ENCODE measurements at places on chromosomes 3 and 15.

DNA sequence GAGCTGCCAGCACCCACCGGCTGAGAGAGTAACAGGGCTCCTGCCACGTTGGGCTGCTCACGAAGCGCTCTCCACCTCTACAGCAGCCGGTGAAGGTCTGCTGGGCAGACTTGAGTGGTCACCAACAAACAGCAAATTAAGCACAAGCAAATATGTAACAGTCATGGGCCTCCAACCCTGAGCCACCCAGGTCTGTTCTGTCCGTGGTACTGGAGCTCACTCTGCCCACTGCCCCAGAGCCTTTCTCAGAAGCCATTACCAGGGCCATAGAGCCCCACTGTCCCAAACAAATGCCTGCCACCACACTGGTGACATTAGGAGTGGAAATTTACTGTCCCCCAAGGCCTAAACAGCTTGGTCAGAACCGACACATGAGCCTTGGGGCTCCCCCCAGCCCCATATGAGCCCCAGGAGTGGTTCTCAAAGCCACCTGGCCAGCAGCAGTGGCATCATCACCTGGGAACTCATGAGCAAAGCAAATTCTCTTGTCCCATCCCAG, 56.6 kb downstream of the LRIG1 start:
- no peak for DNase-seq

- DNase-seq: no peak
Measured at GRCh38 chr3:177484926-177485325, 287.6 kb upstream of the TBL1XR1 start.

GRCh38 chr3:196179380-196180308, 31.6 kb downstream of the ZDHHC19 start:
- peak; percentile 93 for DNase-seq

DNA sequence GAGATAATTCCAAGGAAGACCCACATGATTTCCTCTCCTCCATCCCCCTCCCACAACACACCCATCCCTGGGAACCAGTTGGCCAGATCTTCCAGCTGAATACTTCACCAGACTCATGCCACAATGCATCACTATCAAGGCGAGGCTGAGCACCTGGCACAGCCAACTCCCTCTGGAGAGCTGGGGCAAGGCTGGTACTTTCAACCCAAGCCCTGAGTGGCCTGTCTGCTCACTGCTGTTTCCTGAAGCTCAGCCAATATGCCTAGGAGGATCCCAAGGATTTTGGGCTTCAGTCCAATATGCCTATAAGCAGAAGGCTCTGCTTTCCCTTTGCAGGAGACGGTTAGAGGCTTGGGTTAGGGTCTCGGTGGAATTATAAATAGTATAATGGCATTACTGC, 90.9 kb upstream of the NEO1 start:
- no peak for DNase-seq

DNA sequence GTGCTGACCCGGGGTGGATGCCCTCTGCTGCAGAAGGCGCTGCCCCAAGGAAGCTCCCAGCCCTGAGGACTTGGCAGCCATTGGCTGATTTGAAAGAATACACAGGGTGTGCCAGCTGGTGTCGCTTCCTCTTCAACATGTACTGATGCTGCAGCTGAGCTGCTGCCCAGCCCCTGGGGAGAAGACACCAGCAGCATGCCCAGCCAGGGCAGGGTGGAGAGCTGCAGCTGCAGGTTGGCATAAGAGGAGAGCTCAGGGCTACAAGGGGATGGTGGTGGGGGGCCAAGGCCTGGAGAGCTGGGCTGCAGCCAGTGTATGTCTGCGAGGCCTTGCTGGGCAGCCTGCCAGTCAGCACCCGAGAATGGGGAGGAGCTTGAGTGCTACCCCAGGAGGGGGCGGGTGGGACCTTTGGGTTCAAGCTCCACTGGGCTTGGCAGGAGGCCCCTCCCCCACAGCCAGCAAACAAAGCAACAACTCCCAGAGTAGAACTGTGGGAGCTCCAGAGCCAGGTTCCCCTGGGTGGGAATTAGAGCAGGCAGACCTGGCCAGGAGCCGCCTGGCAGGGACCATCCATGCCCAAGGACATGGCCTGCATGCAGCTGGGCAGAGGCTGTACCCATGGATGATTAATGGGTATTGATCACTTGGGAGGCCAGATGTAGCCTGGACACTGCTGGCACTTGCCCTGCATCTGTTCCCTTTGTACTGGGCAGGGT, 9.2 kb upstream of the SEMA4B start:
- DNase-seq: peak; percentile 29

DNA sequence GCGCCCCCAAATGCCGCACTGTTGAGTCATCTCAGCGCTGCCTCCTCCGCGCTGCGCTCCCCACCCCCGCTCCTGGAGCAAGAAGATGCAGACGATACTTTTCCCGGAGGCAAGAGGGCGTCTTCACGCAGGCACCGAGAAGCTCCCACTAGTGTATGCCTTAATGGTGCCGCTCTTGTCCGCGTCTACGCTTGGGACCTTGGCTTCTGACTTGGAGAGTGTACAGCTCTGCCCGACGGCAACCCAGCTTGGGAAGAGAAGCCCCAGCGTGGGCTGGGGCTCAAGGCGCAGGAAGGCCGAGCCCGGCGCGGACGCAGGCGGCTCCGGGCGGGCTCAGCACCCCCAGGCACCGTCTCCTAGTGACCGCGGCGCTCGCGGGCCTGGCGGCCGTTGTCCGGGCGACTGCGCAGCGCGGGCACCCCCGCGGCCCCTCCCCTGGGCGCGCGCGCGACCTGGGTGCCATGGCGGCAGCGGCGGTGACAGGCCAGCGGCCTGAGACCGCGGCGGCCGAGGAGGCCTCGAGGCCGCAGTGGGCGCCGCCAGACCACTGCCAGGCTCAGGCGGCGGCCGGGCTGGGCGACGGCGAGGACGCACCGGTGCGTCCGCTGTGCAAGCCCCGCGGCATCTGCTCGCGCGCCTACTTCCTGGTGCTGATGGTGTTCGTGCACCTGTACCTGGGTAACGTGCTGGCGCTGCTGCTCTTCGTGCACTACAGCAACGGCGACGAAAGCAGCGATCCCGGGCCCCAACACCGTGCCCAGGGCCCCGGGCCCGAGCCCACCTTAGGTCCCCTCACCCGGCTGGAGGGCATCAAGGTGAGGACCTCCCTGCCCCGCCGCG, at the start of gene P4HTM:
Gene P4HTM, plus strand, starts transcription at position 446 of the 840 bp plus-strand sequence. Its CDS starts 16 bp downstream, at position 462.
- DNase-seq: peak; percentile 88

GRCh38 chr3:61247191-61247590, 4.1 kb downstream of the FHIT start:
- no peak for DNase-seq

GRCh38 chr15:46296002-46296401, 661.2 kb downstream of the SQOR start:
- no peak for DNase-seq

GRCh38 chr15:89003865-89004725, 84.2 kb upstream of the ABHD2 start:
- DNase-seq: no peak

- no peak for DNase-seq
Measured at GRCh38 chr3:49882166-49882565, 12.5 kb upstream of the CAMKV start.

DNA sequence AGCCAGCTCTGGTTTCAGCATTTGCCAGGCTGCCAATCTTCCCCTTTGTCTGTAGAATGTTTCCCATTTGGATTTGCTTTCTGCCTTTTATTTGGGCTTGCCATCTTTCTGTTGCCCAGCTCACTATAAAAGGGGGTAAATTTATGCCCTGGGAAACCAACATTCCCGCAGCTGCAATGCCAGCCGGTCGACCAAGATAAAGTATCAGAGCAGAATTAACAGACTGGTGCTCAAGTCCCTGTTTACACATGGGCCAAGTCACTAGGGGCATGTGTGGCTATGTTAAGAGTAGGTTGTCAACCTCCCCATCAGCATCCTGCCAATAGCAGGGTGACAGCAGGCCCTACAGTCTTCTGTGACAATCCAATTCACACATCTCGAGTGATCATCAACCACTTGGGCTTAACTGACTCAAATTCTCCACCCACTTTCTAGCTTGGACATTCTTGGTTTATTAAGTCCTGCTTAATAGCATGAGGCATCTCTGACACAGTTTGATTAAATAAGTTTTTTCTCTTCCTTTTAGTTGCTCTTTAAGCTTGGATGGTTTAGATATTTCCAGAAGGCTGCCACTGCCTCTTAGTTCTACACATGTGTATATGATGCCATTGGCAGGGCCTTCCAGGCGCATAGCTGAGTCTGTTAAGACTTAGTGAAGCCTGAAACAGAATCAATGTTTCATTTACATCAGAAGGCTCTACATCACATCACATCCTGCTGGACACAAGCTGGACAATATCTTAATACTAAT, 24.1 kb upstream of the VEPH1 start:
- DNase-seq: no peak

DNA sequence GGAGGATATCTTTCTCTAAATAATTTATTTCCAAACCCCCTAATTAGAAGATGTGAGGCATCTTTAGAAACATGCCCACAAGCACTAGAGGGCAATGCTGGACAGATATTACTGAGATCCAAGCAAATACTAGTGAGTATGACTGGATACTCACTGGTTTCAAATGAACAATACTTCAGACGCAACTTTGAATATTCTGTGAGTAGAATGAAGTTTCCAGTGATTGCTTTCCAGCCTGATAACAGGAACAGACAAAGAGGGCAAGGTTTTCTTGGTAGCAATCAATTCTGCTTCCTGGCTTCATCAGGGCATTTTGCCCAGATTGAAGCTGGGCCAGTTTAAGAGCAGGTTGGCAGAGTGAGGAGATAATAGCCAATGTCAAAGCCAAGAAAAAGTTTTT, 442.6 kb upstream of the PDZRN3 start:
- no peak for DNase-seq

GRCh38 chr3:181330821-181331563, 341.5 kb upstream of the DNAJC19 start:
- no peak for DNase-seq
